Stimulated activated CD8-positive, alpha-beta memory T cell treated with anti-CD3 and anti-CD28 coated beads, Interleukin-4, amount 100 ng/mL, for 4 hours (primary cell): ENCODE measurements at places on chromosomes 11 and 22.

DNA sequence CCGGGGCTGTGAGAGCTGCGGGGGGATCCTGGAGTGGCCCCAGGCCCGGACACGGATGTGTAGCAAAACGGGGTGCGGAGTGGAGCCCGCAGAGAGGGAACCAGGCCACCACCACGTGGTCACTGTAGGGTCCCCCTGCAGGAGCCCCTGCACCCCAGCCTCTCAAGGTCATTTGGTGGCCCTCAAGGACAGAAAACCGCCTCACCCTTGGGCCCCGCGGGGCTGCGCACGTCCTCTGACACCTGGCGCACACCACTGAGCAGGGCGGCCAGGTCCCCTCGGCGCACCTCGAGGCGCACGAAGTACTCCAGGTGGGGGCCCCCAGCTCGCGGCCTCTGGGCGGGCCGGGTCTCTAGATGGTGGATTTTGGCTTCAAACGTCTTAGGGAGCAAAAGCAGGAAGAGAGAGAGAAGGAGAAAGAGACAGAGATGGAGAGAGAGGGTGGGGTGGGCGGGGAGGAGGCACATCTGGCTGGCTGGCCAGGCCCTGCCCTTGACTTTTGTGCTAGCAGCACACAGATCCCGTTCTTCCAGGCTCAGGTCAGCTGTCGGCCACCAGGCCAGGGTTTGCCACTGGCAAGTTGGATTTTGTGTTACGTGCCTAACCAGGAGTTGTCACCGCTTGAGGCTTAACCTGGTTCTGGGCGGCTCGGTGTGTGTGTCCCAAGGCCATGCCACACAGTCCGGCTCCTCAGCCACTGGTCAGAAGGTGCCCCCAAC, 3.2 kb downstream of the TH start:
- no peak for DNase-seq

GRCh38 chr11:119029340-119030028, 1.2 kb downstream of the SLC37A4 start:
- no peak for DNase-seq

DNA sequence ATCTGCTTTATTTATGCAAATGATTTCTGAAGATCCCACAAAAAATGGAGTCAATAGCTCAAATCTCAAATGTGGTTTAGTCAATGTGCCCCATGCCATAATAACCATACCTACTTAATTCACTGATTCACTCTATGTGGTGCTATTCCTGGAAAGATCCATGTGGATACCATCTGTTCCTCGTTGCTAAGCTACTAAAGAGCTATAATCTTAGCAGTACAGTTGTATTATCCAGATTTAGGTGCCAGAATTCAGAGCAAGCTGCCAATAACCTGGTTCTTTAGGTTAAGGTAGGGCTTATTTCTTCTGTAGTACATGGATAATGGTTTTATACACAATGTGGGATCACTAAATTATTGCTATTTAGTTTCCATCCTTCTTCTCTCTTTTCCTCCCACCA, 974.7 kb upstream of the CCDC90B start:
- DNase-seq = no peak

DNA sequence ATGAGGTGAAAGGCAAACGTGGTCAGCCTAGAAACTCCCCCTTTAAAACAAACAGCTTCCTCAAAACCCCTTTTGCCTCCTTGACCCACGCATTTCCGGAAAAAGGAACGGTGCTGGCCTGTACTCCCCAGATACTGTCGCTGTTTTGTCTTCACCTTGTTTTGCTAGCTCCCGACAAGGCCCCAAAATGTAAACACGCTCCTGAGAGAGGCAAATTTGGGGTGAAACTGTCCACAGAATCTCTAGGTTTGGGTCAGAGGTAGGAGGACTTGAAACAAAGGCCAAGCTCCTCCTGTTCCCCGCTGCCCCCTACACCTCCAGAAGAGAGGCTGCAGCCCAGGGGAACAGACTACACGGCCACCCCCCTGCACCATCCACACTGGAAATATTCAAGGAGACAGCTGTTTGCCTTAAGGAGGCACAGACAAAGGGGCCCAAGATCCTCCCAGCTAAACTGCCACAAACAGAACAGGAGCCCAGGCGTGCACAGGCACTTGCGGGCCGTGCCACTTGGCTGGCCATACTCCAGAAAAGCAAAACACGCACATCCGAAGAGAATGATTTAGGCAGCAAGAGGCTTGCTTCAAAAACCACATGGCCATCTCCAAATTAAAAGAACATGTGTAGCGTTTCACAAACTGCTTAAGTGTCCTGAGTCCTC, 160.5 kb upstream of the GRK3 start:
- DNase-seq = no peak

- DNase-seq = no peak
Measured at GRCh38 chr22:36411589-36412258, 24.0 kb upstream of the MYH9 start.
